ENCODE measurements at places on chromosomes 1 and 21. TPM values are rescaled to one million over a fixed set of nuclear protein-coding genes. Genes with fewer than 3 reads are reported as not detected.

The PSEN2 gene
- polyA plus RNA-seq = 8.0 TPM

The OR2T4 gene
- not detected for polyA plus RNA-seq

The GBP6 gene
- polyA plus RNA-seq = 0.14 TPM

The CD1B gene
- not detected for polyA plus RNA-seq

The ERO1B gene
- 0.78 TPM for polyA plus RNA-seq

The PCSK9 gene
- polyA plus RNA-seq = 163 TPM

The GPR89A gene
- polyA plus RNA-seq = 15.4 TPM

The GJA4 gene
- 0.10 TPM for polyA plus RNA-seq

The TOR1AIP2 gene
- 11.1 TPM for polyA plus RNA-seq

The MROH9 gene
- not detected for polyA plus RNA-seq
